Upper lobe of right lung (tissue), 1 donor: ENCODE measurements at places on chromosomes 5 and 9. TPM values are rescaled to one million over a fixed set of nuclear protein-coding genes. Genes with fewer than 3 reads are reported as not detected.

DNA sequence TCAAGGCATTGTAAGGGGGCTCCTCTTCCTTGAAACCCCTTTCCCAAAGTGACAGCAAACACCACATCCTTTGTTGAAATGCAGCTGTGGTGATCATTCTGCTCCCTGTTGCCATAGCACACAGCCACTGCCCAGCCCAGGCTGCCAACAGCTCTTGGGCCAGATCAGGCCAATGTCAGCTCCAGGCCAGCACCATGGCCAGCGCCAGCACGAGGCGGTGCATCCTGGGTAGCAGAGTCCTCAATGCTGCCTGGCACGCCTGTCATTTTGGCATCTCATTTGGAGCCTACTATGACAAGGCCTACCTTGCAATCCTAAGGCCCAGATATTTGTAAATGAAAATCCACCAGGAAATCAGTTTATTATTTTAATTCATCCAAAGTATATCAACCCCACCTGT is 390.6 kb downstream of the DNAH5 start:
- H3K27me3 ChIP-seq = no peaks in the 10 kb centered on the region
- no peak overlapping the region for H3K27ac ChIP-seq
- no peak overlapping the region for H3K4me3 ChIP-seq

DNA sequence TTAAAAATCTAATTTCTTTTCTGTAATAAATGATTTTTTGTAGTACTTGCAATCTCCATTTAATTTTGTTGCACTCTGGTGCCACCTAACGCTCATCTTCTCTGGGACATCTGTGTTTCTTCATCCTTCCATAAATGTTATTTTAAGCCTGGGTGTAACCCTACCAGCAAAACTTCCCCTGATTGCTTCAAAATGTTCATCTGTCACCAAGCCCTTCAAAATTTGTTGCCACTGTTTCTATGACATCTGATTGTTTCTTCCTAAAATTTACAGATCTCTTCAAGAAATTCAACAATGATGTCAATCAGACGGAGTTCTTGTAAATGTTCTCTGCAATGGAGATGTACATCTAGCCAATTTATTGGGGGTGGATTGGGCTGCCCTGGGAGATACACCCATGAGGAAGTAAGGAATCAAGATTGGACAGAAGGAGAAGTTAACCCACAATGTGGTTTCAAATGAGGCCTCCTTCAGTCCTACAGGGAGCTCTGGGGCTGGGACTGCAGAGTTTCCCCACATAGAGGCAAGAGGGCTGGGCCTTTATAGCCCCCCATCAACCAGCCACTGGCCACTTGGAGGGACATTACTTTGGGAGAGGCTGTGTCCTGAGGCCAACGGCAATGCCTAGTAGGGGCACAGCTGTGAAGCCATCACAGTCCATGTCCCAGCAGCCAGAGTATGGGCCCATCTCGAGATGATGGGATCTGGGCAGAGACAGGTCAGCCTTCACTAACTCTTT is 23.3 kb downstream of the MCTP1 start:
- no peak overlapping the region for H3K4me3 ChIP-seq
- H3K4me1 ChIP-seq = no peaks in the 10 kb centered on the region
- no peak for DNase-seq

DNA sequence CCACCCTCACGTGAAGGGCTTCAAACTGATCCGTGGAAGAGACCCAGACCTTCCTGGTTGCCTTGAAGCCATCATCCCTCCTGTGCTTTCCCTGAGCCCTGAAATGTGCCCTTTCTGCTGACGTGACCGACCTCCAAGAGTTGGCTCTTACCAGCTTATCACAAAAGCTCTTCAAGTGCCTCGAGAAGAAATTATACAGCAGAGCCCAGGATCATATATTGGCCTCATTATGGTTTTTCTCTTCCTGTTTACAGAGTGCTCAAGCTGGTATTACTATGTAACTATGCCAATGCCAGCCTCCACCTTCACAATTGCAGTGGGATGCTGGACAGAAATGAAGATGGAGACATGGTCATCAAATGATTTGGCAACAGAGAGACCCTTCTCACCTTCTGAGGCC is 66.0 kb downstream of the AOPEP start:
- no peaks in the 10 kb centered on the region for H3K27me3 ChIP-seq
- H3K27ac ChIP-seq = peak overlapping the region; percentile 20
- H3K36me3 ChIP-seq = no peaks in the 10 kb centered on the region
- H3K4me1 ChIP-seq = peaks cover 4% of the 10 kb centered on the region

- DNase-seq = peak; percentile 69
- peak overlapping the region; percentile 77 for H3K4me3 ChIP-seq
- no peaks in the 10 kb centered on the region for H3K36me3 ChIP-seq
- H3K27me3 ChIP-seq = no peaks in the 10 kb centered on the region
- H3K4me1 ChIP-seq = peaks cover 9% of the 10 kb centered on the region
- peak overlapping the region; percentile 80 for H3K27ac ChIP-seq
These were observed 779 bp downstream of the PKN3 start for GRCh38 chr9:128702949-128703615.

GRCh38 chr5:74664551-74664950 is 20.5 kb upstream of the HEXB start:
- no peak overlapping the region for H3K27ac ChIP-seq
- DNase-seq = no peak

DNA sequence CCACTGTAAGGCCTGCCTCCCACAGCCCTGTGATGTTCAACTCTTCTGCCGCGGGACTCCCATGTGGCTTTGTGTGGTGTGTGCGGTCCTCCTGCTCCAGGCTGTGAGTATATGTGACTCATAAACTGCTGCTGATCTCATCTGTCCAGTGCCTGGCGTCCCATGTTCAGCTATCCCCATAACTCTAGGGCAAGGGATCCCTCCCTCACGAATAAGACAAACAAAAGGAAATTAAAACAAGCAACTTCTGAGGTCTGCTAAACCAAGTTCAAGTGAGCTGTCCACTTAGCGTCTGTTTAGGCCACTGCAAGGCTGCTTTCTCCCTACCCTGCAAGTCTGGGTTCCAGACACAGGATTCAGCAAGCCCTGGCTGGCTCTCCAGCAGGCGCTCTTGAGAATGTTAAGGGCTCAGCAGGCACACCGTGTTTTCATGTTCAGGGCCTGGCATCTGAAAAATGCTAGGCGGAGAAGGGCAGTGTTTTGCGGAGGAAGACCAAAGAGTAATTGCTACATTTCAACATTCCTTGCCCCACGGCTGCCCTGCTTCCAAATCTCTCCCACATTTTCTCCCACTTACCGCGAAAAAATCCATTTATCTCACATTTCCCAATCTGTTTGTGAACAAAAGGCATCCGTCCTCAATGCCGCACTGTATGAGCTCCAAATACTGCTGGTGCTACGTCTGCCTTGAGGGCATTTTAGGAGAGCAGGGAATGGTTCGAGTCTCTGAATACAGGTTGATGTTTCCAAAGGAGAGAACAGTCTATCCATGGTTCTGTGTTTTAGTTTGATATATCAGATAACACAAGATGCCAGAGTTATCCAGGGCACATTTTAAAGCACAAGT is 280.2 kb downstream of the SEMA5A start:
- H3K4me1 ChIP-seq = no peaks in the 10 kb centered on the region
- DNase-seq = peak; percentile 79
- H3K27me3 ChIP-seq = no peaks in the 10 kb centered on the region
- H3K4me3 ChIP-seq = no peak overlapping the region

DNA sequence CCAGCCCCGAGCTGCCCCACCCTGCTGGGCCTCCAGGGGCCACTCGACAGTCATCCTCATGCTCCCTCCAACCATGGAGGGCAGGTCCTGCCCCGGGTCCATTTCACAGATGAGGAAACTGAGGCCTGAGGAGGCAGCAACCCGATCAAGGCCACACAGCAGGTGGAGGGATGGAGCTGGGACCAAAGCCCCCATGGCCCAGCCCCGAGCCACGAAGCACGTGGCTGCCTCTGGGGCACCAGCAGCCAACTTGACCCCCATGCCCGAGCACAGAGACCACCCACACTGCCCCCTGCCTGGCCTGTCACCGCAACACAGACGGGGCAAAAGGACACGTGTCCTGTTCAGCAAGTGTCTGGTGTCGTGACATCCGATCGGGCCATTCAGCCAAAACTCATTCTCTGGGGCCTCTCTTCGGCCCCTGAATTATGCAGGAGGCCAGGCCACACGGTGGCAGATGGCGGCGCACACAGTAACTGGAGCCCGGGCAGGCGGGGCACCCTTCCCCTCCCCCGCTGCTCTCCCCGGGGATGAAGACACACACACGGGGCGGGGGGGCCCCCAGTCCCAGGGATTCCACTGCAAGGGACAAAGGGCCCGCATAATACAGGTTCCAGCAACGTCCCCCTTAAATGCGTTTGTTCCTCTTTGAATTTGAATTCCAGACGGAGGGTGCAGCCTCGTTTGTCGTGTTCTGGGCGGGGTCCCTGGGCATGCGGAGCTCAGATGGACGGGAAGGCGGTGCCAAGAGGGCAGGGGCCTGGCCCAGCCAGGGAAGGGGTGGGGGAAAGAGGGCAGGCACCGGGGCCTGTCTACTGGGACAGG is 29.4 kb upstream of the TMEM250 start:
- H3K36me3 ChIP-seq = no peaks in the 10 kb centered on the region
- peaks cover 55% of the 10 kb centered on the region for H3K27me3 ChIP-seq
- DNase-seq = no peak

DNA sequence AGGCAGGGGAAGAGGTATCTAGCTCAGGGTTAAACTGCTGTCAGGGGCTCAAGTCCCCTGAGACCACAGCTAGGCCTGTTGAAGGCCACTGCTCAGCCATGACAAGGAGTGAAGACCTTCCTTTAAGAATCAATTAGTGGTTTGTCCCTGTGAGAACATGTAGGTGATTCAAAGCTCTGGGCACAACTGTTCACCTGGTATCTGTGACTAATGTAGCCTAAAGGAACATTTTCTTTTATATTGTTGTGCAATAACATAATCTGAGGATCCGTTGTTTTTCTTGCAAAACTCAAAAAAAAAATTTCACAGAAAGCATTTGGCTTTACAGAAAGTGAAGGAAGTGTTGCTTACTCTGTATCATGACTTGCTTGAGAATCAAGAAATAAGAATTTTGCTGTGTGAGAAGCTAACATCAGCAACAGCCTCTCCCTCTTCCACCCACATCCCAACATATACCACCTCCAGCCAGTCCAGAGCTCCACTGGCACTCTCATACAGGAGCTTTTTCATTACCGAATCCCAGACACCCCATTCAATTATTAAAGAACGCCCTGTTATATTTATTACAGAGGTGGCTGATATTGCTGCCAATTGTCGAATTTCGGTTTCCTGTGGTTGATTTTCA is 807.0 kb downstream of the TLE4 start:
- H3K27ac ChIP-seq = no peak overlapping the region
- no peak for DNase-seq
- H3K4me3 ChIP-seq = no peak overlapping the region
- H3K36me3 ChIP-seq = no peaks in the 10 kb centered on the region
- H3K4me1 ChIP-seq = peaks cover 4% of the 10 kb centered on the region

- no peaks in the 10 kb centered on the region for H3K36me3 ChIP-seq
- no peak overlapping the region for H3K27ac ChIP-seq
- no peak overlapping the region for H3K4me3 ChIP-seq
These were observed 261.2 kb upstream of the ANKRD55 start for GRCh38 chr5:56494300-56494731.

- no peaks in the 10 kb centered on the region for H3K36me3 ChIP-seq
- H3K4me3 ChIP-seq = no peak overlapping the region
- H3K27ac ChIP-seq = no peak overlapping the region
- H3K4me1 ChIP-seq = no peaks in the 10 kb centered on the region
These were observed 60.5 kb downstream of the BASP1 start for GRCh38 chr5:17277907-17278306.

DNA sequence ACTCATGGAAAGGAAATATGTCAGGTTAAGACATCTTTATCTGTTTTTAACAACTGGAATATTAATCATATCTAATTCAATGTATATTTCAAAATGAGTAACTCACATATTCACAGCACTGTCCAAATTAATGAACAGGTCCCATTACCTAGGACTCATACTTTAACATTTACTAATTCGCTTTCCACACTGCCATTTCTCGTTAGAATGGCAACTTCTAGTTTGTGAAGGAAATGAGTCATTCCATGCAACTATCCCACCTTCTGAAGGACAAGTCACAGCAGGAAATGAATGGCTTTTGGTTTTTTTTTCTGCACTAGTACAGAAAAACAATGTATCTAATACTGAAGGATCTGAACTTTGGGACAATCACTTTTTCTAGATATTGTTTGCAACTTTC is 24.6 kb upstream of the IFNK start:
- DNase-seq = no peak
- no peaks in the 10 kb centered on the region for H3K27me3 ChIP-seq
- no peak overlapping the region for H3K4me3 ChIP-seq

DNA sequence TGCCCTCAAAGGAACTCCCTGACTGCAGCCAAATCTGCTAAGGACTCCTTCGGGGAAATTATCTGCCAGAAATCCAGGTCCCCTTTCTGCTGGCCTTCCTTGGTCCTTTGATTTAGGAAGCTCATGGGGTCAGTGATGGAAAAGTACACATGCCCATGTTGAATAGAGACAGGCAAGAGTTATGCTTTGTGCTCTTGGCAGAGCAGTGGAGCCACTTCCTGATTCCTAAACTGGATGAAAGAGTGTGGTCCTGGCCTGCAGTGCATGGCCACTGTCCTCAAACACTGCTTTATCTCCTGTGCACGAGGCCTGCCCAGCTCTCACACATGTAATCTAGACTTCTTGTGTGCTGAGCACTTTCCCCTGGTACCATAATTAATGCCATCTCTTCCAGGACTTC is 2.0 kb upstream of the EBF1 start:
- no peak for DNase-seq
- H3K27me3 ChIP-seq = peaks cover 79% of the 10 kb centered on the region
- peak overlapping the region; percentile 55 for H3K4me3 ChIP-seq
- no peak overlapping the region for H3K27ac ChIP-seq

GRCh38 chr5:165579911-165580310 is 2074.5 kb downstream of the MAT2B start:
- no peak for DNase-seq
- no peaks in the 10 kb centered on the region for H3K27me3 ChIP-seq
- no peaks in the 10 kb centered on the region for H3K4me1 ChIP-seq
- H3K27ac ChIP-seq = no peak overlapping the region

- H3K27me3 ChIP-seq = peaks cover 19% of the 10 kb centered on the region
- peak; percentile 84 for DNase-seq
- no peaks in the 10 kb centered on the region for H3K36me3 ChIP-seq
- peaks cover 28% of the 10 kb centered on the region for H3K4me1 ChIP-seq
These were observed 2.0 kb downstream of the PROB1 start for GRCh38 chr5:139392678-139393496.

The PCDHB7 gene
- total RNA-seq = 2.8 TPM

The NR5A1 gene
- total RNA-seq = not detected

The SELENOP gene
- total RNA-seq = 884 TPM

The SMIM27 gene
- total RNA-seq = 8.8 TPM

The IL13 gene
- not detected for total RNA-seq

The UAP1L1 gene
- 30.7 TPM for total RNA-seq

The NFIB gene
- total RNA-seq = 99.4 TPM

The COL23A1 gene
- 2.0 TPM for total RNA-seq
